ENCODE measurements at places on chromosomes 7 and 10.

GRCh38 chr10:103547391-103547946, 54.0 kb downstream of the NEURL1 start:
- DNase-seq = no peak

GRCh38 chr7:140027858-140028257, 34.9 kb downstream of the PARP12 start:
- DNase-seq = no peak

DNA sequence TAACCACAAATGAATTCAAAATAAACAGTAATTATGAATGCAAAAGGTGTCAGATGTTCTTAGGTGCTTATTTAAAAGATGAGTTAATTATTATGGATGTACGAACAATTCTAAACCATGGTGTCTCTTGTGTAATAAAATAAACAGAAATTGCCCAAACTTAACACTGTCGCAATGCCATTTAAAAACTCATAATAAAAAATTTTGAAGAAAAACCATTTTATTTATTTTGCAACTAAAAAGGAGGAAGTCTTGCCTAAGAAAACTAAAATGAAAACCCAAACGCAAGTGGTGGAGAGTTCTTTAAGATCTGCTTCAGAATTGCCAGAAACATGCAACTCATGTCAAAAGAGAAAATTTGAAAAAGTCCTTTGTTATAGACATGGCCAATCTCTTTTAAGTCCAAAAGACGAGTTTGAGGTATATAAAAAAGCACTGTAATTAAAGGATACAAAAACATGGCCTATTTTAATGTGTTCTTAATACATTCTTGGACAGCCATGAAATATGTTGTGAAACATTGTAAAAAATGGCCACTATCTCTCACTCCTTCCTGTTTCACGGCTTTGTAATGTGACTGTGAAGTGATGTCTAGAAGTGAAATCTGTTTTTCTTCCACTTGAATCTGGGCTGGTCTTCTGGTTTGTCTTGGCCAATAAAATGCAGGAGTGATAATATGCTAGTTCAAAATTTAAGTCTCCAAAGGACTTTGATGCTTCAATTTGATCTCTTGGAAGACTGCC, 322.9 kb downstream of the PRPF18 start:
- DNase-seq = no peak

GRCh38 chr10:79273604-79274003, 73.7 kb upstream of the PPIF start:
- DNase-seq = no peak

GRCh38 chr10:113427811-113428558, 124.9 kb upstream of the HABP2 start:
- no peak for DNase-seq

- no peak for DNase-seq
These were observed 3.3 kb upstream of the SHH start for GRCh38 chr7:155815332-155816191.

DNA sequence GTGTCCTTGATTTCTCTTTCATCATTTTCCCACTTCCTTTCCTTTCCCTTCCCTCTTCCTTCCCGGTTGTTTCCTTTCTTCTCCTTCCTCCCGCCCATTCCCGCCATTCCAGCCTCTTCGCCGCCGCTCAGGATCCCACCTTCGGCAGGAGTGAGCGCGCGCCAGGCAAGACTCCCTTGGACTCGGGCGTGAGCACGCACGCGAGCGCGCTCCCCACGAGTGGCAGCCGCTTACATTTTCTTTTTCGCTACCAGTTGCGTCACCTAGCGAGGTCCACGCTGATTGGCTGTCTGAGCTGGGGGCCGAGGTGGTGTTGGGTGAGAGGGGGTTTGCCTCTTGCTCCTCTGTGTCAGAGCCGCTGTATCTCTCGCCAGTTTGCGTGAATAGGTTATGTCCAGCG, 11.8 kb downstream of the ZAN start:
- no peak for DNase-seq

- no peak for DNase-seq
These were observed 76.9 kb downstream of the CYP51A1 start for GRCh38 chr7:92057375-92057774.

DNA sequence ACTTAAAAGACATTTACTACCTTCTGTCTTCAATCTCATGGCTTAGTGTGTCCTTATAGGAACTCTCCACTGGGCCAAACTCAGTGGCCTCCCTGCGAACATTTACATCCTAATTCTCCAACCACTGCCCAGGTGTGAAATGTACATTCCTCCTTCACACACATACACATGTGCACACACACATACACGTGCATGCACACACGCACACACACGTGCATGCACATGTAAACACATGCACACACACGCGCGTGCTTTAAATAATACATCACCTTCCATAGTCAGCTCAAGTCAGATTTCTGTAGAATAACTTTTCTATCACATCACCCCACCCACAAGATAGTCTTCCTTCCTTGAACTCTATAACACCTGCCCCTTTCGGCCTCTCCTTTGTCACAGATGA, 216.5 kb downstream of the TMEM178B start:
- no peak for DNase-seq

- no peak for DNase-seq
These were observed 102.3 kb upstream of the PPIF start for GRCh38 chr10:79244841-79245504.

DNA sequence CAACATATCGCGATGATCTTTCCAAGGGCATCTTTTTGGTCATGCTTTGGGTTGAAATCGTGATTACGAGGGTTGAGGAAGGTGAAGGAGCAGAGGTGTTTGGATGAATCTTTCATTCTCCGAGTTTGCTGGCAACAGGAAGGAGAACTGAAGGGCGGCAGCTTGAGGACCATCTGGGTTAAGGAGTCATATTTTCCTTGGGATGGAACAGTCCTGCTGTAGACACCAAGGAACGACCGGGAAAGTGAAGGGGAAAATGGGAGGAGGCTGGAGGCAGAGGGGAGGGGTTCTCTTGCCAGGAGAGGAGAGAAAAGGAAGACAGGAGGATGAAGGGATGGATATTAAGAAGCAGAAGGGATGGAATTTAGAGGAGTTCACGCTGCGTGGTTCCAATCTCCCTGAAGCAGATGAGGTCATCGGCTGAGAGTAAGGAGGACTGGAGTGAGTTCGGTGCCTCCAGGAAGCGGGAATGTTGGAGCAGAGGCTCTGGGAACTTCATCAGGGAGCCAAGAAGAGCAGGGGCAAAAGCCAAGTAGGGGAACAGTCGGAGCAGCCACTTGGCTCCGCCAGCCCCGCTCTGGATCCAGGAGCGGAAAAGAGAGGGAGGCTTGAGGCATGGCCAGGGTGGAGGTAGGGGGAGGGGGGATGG, 116.6 kb upstream of the GALNT17 start:
- no peak for DNase-seq

- DNase-seq = no peak
These were observed 83.4 kb upstream of the SMNDC1 start for GRCh38 chr10:110387983-110388686.

GRCh38 chr7:95334447-95334846, 10.1 kb upstream of the PON1 start:
- DNase-seq = no peak

DNA sequence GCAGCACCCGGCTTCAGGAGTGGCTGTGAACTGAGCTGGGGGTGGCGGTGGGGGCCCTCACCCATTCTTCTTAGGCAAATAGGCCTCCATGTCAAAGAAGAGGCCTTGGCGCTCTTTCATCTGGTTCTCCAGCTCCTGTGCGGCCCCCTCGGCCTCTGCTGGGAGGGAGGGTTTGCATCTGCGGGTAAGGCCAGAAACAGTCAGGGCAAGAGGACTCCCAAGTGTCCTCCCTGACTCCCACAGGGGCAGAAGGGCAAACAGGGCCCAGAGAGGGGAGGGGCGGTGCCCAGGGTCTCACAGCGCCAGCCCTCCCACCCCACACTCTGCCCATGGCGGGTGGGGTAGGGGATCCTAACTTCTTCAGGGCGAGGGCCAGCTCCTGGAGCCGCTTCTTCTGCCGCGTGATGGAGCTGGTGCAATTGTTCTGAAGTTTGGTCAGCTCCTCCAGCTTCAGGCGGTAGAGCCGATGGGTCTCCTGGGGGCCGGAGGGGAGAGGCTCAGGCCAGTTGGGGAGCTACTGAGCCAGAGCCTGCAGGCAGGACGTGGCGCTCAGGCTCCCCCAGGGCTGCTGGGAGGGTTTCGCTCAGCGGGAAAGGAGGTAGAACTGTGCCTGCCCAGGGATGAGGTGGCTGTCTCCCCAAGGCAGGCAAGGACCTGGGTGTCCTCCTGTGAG, 2.2 kb downstream of the TMEM120A start:
- DNase-seq = no peak

DNA sequence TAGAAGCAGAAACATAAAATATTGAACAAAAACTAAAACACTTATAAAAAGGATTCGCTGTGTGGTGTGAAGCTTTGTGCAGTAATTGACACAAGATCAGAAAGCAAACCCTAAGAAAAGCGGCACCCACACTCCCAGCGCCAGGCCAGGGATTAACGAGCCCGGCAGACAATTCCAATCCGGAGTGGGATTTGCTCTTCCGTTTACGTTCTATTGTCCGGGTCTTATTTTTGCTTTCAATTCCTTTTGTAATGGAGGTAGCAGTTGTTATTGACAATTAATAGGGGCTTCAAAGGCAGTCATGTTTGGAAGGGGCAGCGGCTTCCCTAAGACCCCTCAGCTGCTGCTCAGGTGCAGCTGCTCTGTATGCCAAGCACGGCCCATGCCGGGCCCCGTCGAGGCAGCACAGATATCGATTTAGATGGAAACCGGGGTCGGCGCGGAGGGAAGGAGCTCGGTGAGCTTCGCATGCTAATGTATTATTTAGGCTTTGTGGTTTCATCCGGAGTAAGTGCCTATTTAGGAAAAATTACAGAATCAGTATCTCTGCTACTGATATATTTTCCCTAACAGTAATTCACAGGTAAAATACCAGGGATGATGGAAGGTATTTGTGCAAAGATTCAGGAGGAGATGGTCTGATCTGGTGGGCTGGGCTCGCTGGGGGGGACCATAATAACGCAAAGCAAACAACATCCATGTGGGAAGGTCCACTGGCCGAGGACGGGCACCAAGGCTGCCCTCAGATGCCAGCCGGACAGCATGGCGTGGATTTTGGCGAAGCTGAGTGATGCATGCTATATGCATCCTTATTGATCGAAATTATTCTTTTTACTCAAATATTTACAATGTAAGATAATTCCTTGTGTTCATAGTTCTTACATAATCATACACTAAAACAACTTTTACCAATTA, 561.7 kb downstream of the PTPRN2 start:
- DNase-seq = no peak

GRCh38 chr10:95742962-95743535, 12.9 kb upstream of the ENTPD1 start:
- DNase-seq = no peak

DNA sequence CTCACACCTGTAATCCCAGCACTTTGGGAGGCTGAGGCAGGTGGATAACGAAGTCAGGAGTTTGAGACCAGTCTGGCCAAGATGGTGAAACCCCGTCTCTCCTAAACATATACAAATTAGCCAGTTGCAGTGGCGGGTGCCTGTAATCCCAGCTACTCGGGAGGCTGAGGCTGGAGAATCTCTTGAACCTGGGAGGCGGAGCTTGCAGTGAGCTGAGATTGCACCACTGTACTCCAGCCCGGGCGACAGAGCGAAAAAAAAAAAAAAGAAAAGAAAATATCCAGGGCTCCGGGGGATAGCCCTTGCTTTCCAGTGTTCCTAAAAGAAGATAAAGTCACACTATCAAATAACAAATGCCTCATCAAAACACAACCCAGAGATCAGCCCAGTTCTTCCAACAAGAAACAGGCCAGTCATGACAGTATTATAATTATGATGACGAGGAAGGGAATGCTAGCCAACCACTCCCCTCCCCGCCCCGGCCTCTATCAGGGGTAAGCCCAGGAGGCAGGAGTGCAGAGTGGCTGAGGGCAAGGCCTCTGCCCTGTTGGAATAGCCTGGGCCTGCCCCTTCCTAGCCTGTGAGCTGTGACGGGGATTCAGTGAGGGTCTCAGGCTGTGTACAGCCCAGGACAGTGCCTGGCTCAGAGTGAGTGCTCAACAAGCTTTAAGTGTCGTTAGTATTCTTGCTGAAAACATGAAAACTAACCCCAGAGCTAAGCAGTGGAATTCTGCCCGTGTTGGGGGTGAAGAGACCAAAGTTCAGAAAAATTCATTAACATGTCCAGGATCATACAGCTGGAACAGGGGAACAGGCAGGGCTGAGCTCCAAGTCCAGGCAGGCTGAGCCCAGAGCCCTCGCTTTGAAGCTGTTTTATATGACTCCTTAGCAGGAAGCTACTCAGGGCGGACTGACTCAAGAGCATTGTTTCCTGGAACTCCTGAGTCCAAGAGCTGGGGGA, 54.3 kb downstream of the FAM241B start:
- no peak for DNase-seq

GRCh38 chr10:83995738-83996331, 143.5 kb upstream of the GHITM start:
- no peak for DNase-seq

- no peak for DNase-seq
These were observed 882 bp downstream of the ZNF282 start for GRCh38 chr7:149196151-149196704.

- DNase-seq = no peak
These were observed 17.6 kb downstream of the LRRN3 start for GRCh38 chr7:111108496-111108895.

DNA sequence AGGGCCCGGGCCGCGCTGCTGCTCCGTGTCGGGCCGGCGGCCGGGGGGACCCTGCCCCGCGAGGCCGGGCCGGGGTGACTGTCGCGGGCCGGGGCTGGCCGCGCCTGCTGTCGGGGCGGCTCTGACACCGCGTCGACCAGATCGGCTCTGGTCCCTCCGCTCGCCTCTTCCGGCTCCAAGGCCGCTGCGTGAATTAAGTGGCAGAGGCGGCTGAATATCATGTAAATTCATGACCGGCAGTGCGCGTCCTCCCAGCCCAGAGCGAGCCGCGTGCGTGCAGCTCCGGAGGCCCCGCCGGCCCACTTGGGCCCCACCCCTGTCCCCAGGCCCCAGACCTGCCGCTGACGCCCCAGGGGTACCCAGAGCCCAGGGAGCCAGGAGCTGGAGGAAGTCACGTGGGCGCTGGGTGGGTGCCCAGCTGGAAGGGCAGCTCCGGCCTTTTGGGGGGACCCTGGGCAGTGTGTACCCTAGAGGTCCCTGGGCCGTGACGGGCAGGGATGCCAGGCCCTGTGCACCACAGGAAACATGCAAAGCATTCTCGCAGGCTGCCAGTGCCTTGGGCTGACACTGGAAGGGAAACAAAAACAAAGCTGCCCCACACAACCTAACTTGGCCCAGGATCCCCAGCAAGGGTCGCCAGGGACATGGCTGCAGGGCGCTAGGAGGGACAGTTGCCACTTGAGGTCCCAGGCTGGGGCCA, 584.0 kb upstream of the MKI67 start:
- DNase-seq = no peak

DNA sequence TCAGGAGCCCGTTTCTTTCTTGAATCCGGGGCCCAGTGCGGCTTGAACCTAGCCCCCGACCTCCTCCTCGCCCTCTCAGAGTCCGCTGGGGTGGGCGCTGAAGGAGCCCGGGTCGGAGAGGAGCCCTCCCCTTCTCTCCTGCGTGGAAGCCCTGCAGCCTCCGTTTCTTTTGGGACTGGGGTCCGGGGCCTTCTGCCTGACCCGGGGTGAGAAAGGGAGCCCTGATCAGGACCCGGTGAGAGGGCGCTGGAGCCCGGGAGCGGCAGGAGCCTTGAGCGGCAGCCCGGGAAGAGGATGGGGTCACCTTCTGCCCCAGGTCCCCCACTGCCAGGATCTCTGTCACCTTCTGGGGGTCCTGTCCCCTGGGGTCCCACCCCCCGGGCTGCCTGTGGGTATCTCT, 162.3 kb downstream of the ZNF33B start:
- no peak for DNase-seq

GRCh38 chr10:43138757-43139241, 554 bp downstream of the CSGALNACT2 start:
- DNase-seq = peak; percentile 55

All from T-helper 22 cell (primary cell).